ENCODE measurements at places on chromosomes 5 and 9.

DNA sequence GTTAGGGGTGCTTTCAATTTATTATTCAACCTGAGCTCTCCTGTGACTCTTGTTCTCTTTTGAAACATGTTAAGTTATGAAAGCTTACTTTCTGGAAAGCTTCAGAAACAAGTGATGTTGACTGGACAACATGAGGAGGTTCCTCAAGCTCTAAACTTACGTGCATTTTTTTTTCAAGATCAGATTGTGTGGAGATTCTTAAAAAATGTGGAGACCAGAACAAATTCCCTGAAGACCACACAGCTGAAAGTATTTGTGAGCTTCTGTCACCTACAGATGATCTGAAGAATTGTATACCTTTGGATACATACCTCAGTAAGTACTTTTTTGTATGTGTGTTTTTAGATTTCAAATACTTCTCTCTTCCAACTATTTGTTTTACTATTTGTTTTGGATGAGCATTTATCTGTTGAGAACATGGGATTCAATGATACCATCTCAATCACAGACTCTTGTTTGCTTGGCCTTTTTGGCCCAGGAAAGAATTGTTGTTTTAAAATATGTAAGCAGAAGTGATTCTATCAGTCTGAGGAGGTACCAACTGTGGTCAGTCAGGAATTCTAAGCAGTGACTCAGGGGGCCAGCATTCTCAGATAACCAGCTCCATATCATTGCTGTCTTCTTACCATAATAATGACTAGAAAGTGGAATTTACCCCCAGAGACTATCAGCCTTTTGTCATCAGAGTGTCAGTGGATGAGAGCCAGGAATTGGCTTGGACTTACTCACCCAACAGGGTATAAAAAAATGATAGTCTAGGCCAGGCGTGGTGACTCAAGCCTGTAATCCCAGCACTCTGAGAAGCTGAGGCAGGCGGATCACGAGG, 34.4 kb upstream of the GLIPR2 start:
- peak; percentile 88 for DNase-seq

- DNase-seq = no peak
These were observed 2.8 kb downstream of the NIPSNAP3A start for GRCh38 chr9:104750185-104750767.

- DNase-seq = peak; percentile 63
These were observed 45.6 kb downstream of the FOXI1 start for GRCh38 chr5:170151097-170151831.

DNA sequence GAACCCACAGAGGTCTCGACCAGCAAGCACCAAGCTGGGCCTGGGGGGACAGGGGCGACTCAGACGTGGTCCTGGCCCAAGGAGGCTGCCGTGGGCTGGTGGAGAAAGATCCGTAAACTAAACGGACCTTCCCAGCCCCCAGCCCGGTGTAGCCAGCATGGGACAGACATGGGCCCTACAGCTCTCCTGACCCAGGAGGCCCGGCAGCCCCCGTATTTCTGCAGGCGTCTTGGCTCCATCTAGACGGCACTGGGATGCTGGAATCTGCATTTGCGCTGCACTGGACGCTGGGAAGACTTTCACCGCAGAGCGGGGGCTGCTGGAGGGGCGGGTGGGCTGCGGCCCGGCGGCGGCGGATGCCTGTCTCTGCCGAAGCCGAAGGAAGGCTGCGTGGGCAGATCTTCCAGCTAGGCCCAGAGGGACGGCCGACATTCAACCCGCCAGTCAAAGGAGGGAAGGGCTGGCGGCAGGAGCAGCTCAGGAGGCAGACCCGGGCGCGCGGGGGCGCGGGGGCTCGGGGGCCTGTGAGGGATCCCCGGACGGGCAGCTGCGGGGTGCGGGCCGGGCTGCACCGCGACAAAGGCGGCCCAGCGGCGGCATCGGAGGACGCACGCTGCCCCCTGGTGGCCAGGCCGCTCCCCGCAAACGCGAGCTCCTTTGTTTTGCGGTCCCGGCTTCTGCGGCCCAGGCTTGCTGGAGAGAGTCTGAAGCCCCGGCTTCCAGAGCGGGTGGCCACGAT, 266.2 kb downstream of the NSG2 start:
- DNase-seq = peak; percentile 65

- DNase-seq = no peak
These were observed 113.7 kb upstream of the EPB41L4A start for GRCh38 chr5:112532654-112533360.

GRCh38 chr9:27258662-27259061, 38.3 kb downstream of the EQTN start:
- DNase-seq = no peak

DNA sequence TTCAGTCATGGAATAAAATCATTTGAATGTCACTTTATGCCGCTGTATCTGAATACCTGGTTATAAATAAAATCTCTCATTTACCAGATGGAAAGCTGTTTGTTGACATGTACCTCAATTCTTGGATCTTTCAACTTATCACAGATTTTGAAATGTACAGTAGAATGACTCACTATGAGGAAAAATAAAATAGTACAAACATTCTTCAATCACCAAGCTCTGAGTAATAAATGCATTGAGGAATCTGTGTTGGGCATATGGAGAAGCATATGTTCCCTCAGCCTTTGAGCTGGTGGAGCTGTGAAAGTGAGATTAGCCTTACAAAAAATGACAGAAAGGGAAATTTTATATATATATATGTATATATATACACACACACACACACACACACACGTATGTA, 175.4 kb downstream of the KIAA0825 start:
- DNase-seq = no peak

GRCh38 chr5:31663519-31663918, 24.6 kb downstream of the PDZD2 start:
- peak; percentile 77 for DNase-seq

GRCh38 chr5:169146158-169146557, 154.8 kb downstream of the SLIT3 start:
- DNase-seq = no peak

GRCh38 chr5:169273881-169274280, 27.1 kb downstream of the SLIT3 start:
- DNase-seq = no peak

DNA sequence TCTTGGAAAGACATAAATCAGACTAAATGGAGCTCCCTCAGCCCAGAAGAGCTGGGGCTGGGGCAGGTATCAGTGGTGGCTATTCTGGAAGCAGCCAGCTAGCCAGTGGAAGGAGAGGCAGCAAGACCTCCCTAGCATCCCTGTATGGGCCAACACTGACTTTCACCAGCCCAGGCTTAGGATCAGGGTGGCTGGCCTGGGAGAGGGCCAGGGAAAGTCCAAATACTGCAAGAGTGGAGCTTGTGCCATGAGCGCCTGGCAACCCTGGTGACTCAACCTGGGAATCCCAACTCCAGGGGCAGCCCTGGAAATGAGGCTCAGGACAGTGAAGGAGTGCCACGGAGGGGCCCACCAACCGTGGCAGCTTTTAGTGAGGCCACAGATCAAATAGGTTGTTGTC, 7.6 kb upstream of the IRF1 start:
- peak; percentile 56 for DNase-seq

DNA sequence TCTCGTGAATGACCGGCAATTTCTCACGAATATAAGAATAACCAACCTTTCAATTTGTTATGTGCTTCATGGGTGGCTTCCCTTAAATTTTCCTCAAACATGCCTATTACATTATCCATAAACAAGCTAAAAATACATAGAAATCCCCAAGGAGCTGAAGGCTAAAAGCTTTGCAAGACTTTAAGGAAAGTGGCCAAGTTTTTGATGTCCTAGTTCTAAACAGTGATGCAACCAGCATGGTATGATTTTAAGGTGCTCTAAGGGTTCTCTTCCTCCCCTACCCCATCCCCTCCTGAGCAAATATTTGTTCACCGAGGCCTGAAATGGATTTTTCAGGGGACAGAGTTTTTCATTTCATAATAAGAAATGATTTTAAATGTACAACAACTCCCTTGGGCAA, 79.8 kb downstream of the RGS7BP start:
- no peak for DNase-seq

DNA sequence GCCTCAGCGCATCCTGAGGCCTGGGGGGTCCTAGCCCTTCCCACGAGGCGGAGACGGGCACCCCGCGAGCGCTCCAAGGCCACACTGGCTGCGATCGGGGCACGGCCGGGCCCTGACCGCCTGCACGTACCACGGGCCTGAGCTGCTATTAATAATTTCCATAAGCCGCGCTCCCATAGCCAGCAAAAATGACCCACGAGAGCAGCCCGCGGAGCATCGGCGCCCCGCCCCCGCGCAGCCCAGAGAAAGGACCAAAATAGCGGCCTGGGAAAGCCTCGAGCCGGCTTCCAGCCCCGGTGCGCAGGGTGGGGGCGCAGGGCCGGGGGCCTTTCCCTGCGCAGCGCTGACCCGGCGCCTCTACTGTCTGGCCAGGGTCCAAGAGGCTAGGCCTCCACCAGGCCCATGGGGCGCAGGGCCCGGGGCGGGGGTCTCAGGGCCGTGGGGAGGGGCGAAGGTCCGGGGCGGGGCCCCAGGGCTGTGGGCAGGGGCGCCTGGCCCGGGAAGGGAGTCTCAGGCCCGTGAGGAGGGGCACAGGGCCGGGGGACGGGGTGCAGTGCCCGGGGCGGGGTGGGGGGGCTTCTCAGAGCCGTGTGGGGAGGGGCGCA, 54.4 kb downstream of the EXD3 start:
- no peak for DNase-seq

- DNase-seq = no peak
These were observed 12.8 kb downstream of the FAM114A2 start for GRCh38 chr5:154025951-154026350.

DNA sequence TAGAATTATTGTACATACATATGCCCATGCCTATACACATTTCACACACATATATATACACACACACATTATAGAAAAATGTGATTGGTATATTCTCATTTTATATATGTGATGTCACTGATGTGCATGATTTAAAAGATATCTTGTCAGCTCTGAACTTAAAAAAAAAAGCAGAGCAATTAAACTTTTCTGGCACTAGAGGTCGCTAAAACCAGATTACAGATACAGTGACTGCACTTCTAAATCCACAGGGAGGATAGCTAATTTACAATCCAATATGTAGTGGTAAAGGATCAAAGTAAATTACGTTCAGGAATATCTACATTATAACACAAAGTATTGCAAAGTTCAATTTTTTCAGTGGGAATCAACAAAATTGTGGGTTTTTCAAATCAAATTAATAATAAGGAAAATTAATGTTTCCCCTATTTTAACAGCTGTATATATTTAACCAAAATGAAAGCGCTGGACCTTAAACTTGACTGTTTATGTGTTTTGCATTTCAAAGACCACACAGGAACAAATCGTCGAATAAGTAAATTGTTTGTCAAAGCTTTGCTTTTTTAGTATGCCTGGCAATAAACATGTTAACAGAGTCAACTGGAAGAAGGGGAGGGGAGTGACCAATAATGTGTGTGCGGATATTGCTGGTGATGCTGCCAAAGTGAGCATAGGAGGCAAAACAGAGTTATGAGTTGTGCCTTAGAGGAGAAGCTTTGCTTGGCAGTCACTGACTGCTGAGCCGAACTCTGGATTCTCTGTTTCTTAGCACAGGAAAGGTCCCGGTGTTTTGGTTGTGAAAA, 1201.4 kb upstream of the C9orf72 start:
- no peak for DNase-seq

GRCh38 chr5:87151547-87151946, 116.1 kb upstream of the RASA1 start:
- peak; percentile 64 for DNase-seq

Data from AG08395 (cell line).